LHCN-M2 (cell line): ENCODE measurements at places on chromosomes 2 and 18. TPM values are rescaled to one million over a fixed set of nuclear protein-coding genes. Genes with fewer than 3 reads are reported as not detected.

DNA sequence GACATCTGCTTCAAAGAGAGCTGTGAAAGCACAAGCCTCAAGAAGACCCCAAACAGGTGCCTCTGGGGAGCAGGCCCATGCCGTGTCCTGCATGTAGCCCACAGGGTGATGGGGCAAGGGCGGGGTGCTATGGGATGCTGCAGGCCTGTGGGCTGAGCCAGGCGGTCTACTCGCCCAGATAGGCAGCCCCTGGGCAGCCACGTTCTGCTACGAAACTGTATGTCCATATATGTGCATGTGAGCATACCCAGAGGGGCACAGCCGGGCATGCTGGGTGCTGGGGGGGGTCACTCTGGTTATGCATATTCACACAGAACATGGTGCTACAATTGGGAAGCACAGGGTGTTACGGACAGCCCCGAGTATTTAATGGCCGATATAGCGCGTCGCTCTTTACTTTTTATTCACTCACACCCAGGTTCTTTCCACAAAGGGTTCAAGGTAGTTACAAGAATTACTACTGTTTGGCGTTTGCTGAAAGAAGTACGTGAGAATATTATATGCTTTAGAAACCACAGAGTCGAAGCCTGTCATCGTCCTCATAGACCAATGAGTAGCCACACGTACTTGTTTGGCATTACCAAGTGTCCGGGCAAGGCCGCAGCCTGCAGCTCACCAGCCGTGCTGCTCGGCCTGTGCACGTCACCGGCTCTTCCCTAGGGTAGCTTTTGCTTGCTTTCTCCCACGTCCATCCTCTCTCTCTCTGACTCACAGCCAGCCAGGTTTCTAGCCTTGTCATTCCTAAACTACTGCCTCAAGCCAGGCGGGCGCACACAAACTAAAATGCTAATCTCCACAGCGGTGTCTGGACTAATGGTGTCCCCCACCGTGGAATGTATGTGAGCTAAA, 14.4 kb downstream of the MTERF4 start:
- no peak for DNase-seq

The GALNT3 gene
- total RNA-seq = 1.5 and 2.6 TPM in 2 replicates

DNA sequence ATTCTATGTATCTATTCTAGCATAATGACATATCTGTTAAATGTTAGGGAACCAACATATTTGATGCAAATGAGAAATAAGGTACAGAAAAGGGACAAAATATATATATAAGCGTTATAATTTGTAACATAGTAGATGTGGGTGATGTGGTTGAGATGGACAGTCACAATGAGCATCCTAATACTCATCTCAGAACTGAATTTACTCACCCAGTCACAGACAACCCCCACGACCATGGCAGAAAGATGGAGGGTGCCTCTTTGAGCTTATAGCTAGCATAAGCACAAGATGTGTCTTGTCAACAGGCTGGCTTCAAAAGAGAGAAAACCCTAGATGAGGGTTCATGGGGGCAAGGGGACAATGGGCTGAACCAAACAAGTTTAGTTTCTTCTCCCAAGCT, 9.1 kb upstream of the DSG3 start:
- no peak for DNase-seq

DNA sequence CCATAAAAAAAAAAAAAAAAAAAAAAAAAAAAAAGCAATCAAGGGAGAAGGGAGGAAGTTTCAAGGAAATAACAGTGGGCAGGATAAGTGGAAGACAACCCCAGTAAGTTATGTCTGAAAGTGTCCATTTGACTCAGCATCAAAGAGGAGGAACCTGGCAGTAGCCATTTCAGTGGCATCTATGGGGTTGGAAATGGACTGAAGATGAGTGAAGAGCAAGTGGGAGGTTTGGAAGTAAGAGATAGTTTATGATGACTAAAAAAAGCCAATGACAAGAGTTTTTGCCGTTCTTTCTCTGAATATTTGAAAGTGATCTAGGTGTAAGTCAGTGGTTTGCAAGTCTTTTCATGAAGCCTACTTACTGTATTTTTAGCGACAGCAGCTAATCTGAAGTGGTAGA, 9.2 kb upstream of the SELENOI start:
- no peak for DNase-seq

- no peak for DNase-seq
These were observed 2.8 kb downstream of the RHOB start for GRCh38 chr2:20449501-20450200.

DNA sequence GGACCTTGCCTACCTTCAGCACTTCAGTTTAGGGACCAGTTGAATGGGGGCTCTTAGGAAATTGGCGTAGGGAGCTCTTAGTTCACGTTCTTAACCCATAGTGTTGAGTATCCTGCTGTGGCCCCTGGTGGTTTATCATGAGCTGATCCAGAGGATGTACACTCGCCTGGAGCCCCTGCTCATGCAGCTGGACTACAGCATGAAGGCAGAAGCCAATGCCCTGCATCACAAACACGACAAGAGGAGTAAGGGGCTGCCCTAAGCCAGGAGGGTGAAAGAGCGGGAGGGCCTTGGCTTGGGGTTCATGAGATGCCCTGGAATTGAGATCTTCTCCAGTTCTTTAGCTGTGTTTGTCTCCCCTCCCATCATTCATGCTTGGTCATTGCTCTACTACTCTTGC, 2.9 kb downstream of the RETREG2 start:
- no peak for DNase-seq

- DNase-seq = no peak
These were observed 466.6 kb upstream of the ETAA1 start for GRCh38 chr2:66930339-66931220.

DNA sequence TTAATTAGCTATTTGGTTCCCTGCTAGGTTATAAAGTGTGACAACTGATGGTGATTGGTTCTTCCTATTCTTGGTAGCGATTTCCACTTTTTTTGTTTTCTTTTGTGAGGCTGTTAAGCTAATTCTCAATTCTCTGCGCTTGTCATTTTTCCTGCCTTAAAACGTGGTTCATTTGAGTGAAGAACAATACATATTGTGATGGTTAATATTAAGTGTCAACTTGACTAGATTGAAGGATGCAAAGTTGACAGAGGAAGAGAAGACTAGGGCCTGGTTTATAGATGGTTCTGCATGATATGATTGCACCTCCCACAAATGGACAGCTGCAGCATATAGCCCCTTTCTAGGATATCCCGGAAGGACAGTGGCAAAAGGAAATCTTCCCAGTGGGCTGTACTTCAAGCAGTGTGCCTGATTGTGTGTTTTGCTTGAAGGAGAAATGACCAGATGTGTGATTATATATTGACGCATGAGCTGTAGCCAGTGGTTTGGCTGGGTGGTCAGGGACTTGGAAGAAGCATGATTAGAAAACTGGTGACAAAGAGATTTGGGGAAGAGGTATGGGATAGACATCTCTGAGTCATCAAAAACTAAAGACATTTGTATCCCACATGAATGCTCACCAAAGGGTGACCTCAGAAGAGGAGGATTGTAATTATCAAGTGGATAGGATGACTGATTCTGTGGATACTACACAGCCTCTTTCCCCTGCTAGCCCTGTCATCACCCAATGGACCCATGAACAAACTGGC, 39.4 kb upstream of the ZNF804A start:
- DNase-seq = no peak

DNA sequence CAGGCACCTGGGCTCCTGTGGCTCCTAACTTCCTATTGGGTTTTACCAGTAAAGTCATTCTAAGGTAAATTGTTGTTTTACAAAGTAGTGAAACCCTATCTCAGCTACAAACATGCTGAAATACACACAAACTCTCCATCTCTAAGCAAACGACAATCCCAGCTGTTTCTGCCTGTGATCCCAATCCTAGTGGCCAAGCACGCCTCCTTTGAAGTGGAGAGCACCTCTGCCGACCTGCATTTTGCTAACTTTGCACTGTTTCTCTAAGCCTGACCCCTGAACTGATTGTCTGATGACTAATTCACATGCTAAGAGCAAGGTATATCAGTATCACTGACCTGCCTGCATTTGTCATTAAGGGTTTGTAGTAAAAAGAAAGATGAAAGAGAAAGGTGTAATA, 124.3 kb downstream of the PAX3 start:
- DNase-seq = no peak

DNA sequence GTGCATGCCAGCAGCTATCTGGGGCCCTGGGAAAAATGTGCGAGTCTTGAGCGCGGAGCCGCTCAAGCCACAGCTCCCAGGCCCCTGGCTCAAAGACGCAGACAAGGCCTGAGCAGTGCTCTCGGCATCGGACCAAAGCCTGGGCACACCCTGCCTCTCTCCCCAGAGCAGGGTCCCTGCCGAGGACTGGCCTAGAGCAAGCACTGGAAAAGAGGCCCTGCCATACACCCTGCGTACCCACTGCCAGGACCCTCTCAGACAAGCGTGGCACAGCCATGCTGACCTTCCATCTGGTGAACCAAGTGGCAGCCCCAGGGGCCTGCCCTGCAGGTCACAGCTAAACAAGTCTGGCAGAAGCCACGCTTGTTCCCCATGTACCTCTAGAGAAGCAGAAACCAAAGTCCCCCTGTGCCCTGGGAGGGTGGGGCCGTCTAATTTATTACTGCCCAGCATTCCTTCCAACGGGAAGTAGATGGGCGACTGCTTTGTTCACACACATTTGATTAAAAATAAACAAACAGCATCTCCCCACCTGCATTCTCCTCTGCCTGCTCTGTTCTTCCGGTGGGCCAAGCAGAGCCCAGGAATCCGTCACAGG, 14.0 kb downstream of the STK25 start:
- no peak for DNase-seq

GRCh38 chr2:9178904-9179571, 27.6 kb upstream of the ASAP2 start:
- DNase-seq = peak; percentile 87

DNA sequence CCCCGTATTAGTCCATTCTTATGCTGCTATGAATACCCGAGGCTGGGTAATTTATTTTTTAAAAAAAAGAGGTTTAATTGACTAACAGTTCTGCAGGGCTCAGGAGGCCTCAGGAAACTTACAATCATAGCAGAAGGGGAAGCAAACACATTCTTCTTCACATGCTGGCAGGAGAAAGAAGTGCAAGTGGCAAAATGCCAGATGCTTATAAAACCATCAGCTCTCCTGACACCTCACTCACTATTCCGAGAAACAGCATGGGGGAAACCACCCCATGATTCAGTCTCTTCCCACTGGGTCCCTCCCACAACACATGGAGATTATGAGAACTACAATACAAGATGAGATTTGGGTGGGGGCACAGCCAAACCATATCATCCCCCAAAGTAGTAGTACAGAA, 2148.5 kb upstream of the PIK3C3 start:
- DNase-seq = peak; percentile 50

GRCh38 chr18:10010611-10011015, 96.8 kb downstream of the VAPA start:
- DNase-seq = peak; percentile 92

- DNase-seq = peak; percentile 18
These were observed 16.9 kb upstream of the CRACDL start for GRCh38 chr2:98952966-98953365.

GRCh38 chr2:70919672-70920366, 15.9 kb upstream of the ATP6V1B1 start:
- peak; percentile 66 for DNase-seq

GRCh38 chr18:35817604-35818352, 154.7 kb upstream of the RMP24 start:
- no peak for DNase-seq

- DNase-seq = peak; percentile 26
These were observed 100.3 kb upstream of the TFPI start for GRCh38 chr2:187654535-187654934.

DNA sequence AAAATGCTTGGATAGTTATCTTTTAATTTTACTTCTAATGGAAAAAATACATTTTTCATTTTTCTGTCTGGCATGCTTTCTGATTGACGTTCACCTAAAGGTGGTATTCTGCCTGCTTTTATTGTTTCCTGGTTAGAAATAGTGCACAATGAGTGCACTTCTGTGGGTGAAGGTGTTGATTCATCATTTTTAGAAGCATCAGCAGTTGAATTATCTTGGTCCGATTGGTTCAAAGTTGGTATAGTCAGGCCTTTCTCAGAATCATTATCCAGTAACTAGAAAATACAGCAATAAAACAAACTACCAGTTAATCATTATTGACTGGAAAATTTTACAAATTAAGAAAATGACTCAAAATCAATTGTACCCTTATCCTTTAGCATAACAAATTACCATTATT, 84.5 kb downstream of the STRADB start:
- no peak for DNase-seq

The SMAD7 gene
- 7.6 and 13.9 TPM in 2 replicates for total RNA-seq

DNA sequence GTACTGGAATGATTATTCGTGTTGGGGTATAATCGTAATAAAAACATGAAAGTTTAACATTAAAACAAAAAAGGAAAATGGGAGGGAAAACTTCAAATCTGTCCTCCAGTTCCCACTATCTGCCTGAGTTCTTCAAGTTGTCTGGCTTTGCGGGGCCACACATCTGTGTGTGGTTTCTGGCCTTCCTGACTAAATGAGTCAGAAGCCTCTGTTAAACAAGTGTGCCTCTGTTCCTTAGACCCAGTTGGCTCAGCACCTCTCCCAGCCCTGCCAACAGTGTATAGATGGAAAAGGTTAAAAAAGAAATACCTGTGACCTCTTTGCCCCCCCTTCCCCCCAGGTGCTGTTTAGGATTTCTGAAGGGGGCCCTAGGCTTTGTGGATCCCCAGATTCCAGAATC, 30.2 kb downstream of the XDH start:
- peak; percentile 90 for DNase-seq

GRCh38 chr2:219698748-219699439, 71.5 kb downstream of the SLC4A3 start:
- no peak for DNase-seq

GRCh38 chr2:181235683-181236459, 221.3 kb upstream of the ITGA4 start:
- DNase-seq = no peak

DNA sequence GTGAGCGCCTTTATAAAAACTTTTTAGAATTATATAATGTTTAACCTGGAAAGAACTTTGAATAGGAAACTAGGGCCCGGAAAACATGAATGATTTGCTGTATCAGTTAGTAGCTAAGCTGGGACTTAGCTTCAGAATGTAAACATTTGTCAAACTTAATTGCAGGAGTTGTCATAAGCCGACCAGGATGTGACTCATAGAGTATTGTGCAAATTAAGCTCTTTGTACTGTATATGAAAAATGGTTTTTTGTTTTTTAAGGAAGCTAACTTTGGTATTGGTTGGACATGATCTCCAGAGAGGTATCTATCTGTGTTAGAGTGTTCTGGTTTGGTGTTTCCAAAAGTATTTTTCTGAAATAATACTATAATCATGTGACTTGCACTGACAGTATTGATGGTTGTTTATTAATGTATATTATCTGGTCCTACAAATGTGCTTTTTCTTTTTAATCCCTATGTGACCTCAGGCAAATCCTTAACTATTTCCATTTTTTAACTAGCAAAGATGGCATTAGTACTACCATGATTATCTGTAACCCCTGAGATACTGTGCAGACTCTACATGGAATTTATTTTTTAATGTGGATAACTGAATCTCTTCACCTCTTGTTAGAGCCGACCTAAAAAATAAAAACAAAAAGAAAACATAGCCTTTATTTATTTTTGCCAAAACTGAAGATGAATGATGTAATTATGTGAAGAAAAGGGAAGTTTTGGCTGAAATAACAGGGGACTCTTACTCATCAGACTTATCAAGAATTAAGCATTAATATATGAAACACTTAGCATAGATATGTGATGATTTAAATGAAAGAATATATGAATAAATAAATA, 11.7 kb downstream of the YIPF4 start:
- peak; percentile 53 for DNase-seq

GRCh38 chr18:61749031-61749430, 143.8 kb downstream of the RNF152 start:
- no peak for DNase-seq

GRCh38 chr2:188852772-188853171, 121.4 kb upstream of the COL3A1 start:
- no peak for DNase-seq

The IFIH1 gene
- 2.6 and 5.6 TPM in 2 replicates for total RNA-seq
